ENCODE measurements at places on chromosomes 3 and 15. TPM values are rescaled to one million over a fixed set of nuclear protein-coding genes. Genes with fewer than 3 reads are reported as not detected.

GADL1 gene
- not detected for total RNA-seq

GRCh38 chr3:53235545-53235944 lies 20.3 kb downstream of the TKT start:
- DNase-seq = no peak

GRCh38 chr15:66798426-66799061 lies 96.5 kb downstream of the SMAD6 start:
- DNase-seq = no peak

DNA sequence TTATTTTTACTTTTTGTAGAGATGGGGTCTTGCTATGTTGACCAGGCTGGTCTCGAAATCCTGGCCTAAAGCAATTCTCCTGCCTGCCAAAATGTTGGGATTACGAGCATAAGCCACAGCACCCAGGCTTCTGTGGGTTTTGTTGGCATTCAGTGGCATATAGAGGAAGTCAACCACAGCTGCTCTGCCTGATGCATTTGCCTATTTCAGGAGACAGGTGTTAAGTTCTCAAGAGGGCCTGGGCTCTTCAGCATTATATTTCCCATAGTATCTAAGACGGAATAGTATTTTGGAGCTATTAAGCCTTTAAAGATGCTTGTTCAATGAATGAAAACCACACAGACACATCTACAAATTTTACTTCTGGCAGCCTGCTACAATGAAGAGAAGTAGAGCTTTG lies 73.5 kb upstream of the CSPG5 start:
- no peak for DNase-seq

Measured in activated naive CD4-positive, alpha-beta T cell treated with anti-CD3 and anti-CD28 coated beads, Interleukin-2, amount 50 U/mL, for 72 hours (primary cell).